ENCODE measurements at places on chromosomes 3 and 15.

DNA sequence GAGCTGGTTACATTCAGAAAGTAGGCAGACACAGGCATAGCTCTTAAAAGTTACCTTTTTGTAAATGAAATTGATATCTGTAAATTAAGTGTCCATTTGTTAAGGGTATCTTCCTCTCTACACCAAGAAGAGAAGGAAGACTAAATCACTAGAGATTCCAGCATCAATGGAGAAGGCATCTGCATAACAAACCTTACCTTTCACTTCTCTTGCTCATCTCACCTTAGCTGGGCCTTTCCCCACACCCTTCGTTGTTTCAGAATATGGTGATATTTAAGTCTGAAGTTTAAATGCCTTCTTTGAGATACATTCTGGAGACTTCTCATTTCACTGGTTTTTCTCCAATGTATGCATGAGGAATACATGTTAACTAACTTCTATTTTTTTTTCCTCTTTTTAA, 54.5 kb upstream of the TGFBR2 start:
- no peak for DNase-seq

DNA sequence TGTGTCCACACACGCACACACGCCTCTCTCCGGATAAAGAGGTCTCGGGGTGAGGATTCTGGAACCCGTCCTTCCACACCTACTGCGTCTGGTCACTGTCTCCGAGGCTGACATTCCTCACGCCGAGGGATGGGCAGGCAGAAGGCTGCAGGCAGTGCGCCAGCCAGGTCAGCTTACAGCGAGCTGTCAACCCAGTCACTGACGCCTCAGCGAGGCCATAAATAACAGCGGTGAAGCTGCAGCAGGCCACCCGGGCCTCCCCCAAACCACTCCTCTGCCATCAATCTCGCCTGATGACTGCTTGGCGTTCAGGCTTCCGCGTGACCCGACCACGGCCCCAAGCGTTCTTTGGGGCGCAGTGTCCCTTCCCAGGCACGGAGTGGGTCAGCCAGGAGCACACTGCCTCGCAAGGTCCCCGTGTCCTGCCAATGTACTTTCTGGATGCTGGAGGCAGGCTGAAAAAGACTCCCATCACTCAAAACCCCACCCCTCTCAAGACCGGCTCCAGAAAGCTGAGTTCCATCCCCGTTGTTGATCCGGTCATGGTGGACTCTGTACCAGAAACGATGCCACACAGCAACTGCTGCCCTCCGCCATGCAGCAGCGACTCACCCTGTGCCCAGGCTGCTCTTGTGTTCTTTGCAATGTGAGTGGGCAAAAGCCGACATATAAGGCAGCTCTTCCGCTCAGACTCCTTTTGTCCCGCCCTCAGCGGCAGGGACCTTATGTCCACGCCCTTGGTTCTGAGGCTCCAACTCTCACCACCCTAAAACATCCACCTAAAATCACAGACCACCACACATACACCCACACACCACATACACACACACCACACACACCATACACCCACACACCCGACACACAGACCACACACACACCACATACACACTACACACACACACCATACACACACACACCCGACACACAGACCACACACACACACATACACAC, 27.1 kb downstream of the CPN2 start:
- no peak for DNase-seq

- DNase-seq: no peak
Measured at GRCh38 chr15:87326269-87326668, 930.3 kb downstream of the NTRK3 start.

DNA sequence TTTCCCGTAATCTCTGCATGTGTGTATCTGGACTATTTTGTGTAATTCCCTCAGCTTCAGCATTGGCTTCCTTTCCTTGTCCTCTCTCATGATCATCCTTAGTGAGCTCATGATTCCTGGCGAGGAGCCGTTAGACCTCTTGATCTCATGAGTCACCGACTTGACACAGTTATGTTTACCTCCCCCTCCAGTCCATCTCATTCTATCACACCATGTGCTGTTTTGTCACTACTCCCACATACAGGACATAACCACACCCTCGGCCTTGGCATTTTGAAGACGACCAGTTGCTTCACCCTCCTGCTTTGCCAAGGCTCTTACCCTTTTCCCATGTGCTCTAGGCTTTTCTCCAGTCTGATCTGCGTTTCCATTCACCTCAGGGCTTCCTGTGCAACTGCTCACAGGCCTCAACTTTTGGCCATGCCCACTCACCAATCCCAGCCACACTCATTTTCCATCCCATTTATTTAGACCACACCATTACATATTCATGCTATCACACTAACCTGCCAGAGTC, 41.5 kb downstream of the CP start:
- no peak for DNase-seq

DNA sequence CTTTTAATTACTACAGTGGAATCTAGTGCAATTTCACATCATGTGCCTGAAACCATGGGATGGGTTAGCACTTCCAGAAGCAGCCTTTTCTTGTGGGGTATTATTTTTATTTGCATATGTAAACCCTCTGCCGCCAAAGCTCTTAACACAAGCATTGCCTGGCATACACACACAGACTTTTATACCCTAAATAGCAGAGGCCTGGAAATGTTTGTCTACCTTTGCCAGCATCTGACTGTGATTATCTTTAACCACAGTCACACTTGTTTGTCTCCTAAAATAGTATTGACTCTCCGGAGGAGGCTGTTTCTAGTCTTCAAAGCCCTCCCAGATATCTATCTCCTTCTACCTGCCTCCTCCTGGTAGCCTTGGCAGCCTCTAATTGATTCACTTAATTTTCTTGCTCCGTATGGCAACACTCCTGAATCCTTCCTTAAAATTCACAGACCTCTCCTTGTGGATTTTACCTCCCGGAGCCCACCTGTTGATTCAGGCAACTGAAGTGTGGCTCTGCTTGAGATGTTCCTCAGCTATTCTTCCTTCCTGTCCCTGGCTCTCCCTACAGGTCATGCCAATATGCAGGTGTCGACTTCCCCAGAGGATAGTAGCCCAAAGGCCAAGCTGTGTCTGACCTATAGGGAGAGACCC, 127.1 kb upstream of the UMPS start:
- no peak for DNase-seq

DNA sequence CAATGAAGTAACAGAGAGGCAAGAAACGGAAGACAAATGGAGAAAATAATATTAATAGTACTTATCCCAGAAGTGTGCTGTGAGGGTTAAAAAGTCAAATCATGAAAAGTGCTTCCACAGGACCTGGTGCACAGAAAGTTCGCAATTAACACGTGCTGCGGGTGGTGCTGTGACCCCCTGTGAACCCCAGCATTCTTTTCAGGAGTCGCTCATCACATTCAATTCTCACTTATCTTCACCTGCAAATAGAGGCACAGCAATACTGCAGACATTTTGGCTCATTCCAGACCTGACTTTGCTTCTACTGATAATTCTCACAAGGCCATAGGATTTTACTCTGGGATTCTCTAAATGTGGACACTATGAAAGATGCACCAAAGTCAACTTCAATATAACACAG, 584.4 kb downstream of the GRM7 start:
- DNase-seq: no peak

DNA sequence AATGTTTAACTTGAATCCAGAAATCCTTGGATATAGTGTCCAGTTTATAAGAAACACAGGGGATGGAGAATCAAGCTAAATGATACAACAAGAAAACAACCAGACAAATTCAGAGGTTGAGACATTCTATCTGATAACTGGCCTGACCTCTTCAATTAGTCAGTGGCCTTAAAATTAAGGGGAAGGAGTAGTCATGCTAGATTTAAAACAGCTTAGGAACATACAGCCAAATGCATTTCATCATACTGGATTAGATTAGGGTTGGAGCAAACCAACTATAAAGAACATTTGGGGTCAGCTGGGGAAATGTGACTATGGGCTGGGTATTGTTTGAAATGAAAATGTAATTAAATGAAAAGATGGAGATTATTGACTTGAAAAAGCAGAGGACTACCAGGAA, 53.3 kb downstream of the PPARG start:
- no peak for DNase-seq

DNA sequence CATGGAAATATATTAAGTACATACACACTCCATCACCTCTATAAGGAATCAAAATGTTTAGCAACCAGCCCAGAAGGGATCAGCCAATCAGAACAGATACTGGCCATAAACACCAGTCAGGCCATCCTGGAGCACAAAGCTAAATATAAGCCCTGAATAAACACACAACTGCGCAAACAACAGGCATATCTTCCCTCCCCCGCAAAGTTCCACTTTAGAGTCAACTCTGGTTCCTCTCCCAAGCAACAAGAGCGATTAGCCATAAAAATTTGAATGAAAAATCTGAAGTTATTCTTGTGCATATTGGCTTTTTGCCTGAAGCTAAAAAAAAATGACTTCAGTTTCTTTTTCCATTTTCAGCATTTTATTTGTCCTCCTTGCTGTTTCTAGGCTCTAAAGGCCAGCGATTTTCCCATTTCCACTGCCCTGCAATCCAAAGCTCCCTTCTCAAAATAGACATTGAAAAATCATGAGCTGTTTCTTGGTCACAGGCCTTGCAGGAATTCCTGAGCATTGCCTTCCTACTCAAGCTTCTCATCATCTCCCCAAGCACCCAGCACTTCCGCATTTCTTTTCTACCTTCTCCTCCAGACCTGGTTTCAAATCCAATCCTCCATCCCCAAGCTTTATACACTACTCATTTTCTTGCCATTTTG, 247.9 kb downstream of the ZMAT3 start:
- no peak for DNase-seq

DNA sequence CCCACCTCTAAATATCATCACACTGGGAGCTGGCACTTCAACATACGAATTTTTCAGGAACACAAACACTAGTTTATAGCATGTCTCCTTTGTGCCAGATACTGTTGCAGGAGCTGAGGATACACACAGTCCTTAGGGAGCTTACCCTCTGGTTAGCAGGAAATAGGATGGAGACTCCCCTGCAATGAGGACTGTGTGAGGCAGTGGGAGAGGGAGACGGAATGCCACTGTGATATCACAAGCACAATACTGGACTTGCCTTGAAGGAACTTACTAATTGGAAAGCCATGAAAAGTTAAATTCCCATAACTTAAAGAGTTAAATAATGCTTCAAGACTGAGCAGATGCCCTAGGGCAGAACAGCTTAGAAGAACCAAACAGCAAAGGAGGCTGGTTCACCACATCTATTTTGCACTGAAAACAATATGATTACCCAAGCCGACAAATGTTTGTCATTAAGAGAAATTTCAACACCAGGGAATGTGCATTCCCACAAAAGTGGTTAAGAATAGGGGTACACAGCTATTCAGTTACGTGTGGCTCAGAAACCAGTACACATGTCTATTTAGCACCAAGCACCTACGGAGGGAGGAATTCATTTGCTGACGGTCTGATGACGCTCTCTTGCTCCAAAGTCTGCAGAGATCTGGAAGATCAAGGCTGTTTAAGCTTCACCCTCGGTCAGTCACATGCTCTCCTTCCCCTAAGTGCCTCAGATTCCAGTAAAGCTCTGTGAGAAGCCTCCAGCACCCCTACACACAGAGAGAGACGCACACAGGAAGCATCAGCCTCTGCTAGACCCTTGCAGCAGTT, 5.2 kb downstream of the TBC1D2B start:
- DNase-seq: no peak

DNA sequence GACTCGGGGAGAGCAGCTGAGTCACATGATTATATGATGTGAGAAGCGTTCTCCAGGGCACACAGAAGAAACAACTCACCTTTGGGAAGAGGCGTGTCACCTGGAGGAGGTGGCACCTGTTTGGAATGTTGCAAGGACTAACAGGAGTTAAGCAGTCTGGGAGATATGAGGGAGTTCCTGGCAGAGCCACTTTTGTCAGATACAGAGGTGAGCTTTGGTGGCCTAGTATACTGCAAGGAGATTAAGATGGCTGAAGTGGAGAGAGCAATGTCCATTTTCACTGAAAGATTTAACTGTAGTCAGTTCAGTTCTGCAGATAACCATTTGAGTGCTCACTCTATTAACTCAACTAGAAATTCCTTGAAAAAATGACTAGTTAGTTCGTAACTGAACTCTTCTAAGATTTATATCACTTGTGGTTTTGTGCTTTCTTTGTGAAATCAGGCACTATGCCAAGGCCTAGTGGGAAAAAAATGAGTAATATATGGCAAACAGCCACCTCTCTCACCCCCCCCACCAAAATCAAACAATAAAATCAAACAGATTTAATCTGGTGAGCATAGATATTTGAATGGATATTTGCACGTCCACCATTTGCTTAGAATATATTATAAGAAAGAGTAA, 61.3 kb downstream of the CRYBG3 start:
- DNase-seq: no peak

GRCh38 chr15:99634576-99634975, 68.8 kb downstream of the MEF2A start:
- no peak for DNase-seq

GRCh38 chr15:40248006-40248783, 9.3 kb downstream of the PAK6 start:
- DNase-seq: no peak

DNA sequence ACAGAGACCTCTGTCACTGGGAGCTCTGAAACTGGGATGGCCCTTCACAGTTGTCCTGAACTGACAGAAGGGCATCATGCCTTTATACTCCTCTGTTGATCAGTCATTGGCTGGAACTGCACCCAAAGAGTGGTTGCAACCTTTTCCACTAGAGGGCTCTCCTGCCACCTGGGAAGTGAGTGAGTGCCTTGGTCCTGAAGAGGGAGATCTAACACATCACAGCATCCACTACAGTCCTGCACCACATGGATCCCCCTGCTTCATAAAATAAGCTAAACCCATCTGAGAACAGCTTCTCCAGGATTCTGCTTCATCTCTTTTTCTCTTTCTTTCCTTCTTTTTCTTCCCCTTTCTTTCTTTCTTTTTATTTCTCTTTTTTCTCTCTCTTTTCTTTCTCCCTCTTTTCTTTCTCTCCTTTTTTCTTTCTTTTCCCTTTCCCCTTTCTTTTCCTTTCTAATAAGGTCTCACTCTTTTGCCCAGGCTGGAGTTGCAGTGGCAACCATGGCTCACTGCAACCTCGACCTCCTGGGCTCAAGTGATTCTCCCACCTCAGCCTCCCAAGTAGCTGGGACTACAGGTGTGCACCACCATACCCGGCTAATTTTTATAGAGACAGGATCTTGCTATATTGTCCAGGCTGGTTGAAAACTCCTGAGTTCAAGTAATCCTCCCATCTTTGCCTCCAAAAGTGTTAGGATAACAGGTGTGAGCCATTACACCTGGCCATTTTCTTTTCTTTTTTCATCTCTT, 42.8 kb upstream of the RAF1 start:
- DNase-seq: peak; percentile 79

DNA sequence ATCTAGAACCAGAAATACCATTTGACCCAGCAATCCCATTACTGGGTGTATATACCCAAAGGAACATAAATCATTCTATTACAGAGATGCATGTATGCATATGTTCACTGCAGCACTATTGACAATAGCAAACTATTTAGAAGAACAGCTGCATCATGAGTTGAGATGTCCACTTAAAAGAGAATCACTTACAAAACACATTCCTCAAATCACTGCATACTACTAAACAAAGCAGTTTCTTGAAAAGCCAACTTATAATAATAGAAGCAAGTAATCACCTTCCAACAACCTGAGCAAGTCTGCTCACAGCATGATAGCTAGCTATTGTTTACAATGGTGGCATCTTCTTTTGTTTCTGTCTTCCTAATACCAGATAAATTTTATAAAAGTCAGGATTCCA, 454.7 kb upstream of the ADAMTS9 start:
- DNase-seq: no peak

Measured in NT2/D1 (cell line).